Hematopoietic multipotent progenitor cell treated with erythropoietin and hydrocortisone succinate and interleukin-3 and kit ligand, for 15 days (in vitro differentiated cells): ENCODE measurements at places on chromosomes 5 and 9.

DNA sequence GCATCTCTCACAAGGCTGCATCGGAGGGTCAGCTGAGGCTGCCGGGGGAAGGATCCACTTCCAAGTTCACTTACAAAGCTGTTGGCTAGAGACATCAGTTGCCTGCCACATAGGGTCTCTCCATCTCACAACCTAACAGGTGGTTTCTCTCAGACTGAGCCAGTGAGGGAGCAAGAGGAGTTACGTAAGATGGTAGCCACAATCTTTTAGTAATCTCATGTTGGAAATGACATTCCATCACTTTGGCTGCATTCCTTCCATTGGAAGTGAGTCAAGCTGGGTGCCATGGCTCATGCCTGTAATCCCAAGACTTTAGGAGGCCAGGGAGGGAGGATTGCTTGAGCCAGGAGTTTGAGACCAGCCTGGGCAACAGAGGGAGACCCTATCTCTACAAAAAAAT, 7.4 kb upstream of the GRK6 start:
- no peak for DNase-seq

DNA sequence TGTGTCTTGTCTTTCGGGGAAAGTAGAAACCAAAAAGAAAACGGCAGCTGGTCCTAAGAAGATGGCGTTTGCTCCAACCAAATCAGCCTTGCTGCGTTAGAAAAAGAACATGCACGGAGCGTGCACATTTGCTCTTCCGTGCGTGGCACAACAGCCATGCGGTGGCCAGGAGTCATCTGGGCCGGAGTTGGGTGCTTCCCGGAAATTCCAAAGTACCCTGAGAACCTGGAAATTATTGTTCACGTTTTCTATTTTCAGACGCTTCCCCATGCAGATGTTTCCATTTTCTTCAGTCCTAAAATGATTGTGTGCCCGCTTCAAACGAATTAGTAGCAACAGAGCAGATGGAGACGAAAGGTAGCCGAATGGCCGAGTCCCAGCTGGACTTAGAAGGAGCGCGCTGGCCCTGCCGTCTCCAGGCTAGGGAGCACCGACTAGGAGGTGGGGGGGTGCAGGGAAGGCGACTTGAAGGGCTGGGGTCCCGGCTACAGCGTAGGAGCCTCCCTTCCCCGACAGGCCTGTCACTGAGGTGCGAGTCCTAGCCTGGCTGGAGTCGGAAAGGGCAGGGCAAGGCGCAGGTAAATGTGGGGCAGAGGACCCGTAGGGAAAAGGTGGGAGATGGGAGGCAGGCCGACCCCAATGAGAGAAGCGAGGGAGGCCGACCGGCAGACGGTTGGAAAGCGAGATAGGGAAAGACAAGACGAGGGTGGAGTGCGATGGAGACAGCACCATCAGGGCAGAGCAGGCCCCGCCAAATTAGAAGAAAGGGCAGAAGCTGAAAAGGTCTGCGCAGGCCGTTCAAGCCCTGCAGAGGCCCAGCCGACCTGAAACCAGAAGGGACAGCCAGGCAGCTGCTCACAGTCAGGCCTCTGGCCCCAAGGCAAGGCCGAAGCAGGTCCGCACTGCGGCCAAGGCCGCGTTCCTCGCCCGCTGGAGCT, 1.4 kb downstream of the BARX1 start:
- no peak for DNase-seq

GRCh38 chr5:73917891-73918290, 291.9 kb downstream of the ARHGEF28 start:
- no peak for DNase-seq

GRCh38 chr5:111857623-111858022, 100.6 kb upstream of the NREP start:
- no peak for DNase-seq

DNA sequence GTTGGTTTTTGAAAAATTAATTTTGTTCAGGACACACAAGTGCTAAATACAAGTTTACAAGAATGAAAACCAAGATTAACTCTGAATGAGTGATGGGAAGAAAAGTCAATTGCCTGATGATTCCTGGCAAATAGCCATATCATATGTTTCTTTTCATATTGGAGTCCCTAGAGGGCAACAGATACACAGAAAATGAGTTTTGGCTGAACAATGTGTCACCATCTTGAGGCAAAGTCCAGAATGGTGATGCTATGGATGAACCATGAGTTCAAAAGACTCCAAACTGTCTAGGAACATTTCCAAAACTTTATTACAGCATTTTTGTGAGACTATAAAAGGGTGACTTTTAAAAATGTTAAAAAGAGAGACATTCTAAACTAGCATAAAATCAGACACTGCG, 382.9 kb downstream of the TMEM161B start:
- DNase-seq: no peak

GRCh38 chr9:7906783-7907550, 107.4 kb upstream of the DMAC1 start:
- DNase-seq: no peak

- DNase-seq: no peak
These were observed 4.2 kb downstream of the SCGB3A2 start for GRCh38 chr5:147882586-147883313.
